Frontal cortex (tissue), 4 donors: ENCODE measurements at places on chromosomes 6 and 20. TPM values are rescaled to one million over a fixed set of nuclear protein-coding genes. Genes with fewer than 3 reads are reported as not detected.

Gene PROCR
- total RNA-seq: 4.9 TPM

Gene CARMIL1
- 32.6 TPM for total RNA-seq

Gene EPPIN
- total RNA-seq: not detected

Gene SLC17A3
- total RNA-seq: not detected

Gene CALHM4
- not detected for total RNA-seq

Gene GTSF1L
- total RNA-seq: not detected

Gene ZBTB12
- total RNA-seq: 25.7 TPM

Gene SOX18
- total RNA-seq: 0.41 TPM

Gene PLAGL2
- total RNA-seq: 1.2 TPM

DNA sequence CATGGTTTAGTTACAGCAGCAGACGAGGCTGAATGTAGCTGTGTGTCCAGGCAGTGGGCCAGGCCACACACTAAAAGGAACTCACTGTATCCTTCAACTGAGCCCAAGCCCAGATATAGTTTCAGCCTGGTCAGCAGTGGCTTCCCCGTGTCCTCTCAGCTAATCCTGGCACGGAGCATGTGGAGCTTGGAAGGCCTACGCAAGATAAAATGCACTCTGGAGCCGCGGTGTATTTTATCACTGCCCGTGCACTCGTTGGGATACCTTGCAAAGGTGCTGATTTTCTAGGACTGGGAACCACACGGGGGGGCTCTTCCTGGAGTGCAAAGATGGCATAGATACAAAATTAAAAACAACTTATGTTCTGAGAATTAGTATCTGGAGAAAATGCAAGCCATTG lies 48.4 kb upstream of the IYD start:
- no peak for DNase-seq

GRCh38 chr6:157469378-157469777 lies 88.4 kb downstream of the ZDHHC14 start:
- DNase-seq: no peak

DNA sequence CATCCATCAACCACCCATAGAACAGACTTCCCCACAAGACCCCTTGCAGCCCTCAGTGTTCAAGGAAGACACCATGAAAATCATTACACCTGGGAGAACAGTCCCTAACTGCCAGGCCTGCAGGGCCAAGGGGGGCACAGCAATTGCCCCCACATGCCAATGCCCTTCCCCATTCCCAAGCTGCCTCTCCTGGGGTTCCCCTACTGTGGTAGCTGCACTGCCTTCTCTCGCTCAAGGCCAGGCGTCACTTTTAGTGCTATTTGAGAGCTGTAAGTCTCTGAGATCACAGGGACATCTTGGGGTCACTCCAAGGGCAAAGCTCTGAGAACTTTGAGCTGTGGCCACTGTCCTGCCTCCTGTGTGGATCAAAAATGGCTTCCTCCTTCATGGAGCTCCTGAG lies 6.0 kb upstream of the ACSS1 start:
- no peak for DNase-seq

DNA sequence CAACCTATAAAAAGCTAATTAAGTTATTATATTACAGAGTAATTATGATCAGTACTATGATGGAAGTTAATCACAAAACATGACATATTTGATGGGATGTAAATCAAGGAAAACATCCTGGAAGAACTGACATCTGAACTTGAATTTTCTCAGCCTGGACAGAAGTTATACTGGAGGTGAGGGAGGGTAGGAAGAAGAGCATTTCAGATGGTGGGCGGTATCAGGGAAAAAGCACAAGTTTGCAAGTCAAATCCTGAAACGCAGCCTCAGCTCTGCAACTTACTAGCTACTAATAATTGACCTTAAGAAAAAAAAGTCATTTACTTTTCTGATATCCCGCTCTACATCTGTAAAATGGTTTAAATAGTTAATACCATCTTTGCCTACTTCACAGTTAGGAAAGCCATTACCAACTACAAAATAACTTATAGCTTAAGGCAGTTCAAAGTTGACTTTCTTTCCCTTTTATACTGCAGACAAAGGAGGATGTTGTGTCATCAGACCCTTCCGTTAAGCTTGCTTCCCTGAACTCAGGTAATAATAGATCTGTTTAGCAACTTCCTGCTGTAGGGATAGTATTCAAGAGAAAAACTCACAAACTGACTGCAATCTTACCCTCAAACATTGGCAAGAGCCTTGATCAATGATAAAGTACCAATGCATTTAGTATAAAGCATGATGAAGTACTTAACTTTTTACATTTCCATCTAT lies 21.0 kb downstream of the NOL7 start:
- no peak for DNase-seq

- no peak for DNase-seq
Observed at GRCh38 chr6:49072146-49072545, 390.9 kb downstream of the MMUT start.

- DNase-seq: no peak
Observed at GRCh38 chr6:29631209-29631810, 1.7 kb downstream of the GABBR1 start.

DNA sequence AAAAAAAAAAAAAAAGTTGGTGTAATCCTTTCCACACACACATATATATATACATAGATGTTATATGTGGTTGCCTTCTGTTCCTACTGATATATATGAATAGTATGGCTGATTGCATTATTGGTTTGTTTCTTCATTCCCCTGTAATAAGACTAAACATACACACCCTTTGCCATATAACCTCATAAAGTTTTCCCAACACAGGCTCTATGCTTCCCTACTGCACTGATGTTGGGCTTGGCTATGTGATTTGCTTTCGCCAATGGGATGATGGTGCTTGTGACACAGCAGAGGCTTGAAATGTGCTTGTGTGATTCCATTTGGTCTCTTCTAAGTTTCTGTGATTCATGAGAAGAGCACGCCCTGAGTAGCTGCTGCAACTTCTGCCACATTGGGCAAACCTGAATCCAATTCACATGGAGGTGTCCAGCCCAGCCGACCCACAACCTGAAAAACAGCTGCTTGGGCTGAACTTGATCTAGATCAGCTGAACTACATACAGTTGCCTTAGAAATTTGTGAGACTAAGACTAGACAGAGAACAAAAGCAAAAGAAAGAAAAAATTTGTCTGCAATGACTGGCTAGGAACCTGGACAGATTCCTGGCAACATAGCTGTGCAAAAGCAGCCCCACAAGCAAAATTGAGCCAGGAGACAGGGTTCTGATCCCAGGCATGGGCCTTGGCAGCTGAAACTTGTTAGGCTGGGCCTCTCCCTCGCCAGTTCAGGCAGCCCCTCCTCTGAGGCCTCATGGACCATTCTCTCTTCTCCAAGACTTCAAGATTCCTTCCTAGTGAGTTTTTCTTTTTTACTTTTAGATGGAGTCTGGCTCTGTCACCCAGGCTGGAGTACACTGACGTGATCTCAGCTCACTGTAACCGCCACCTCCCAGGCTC lies 13.4 kb upstream of the TBC1D20 start:
- DNase-seq: no peak

DNA sequence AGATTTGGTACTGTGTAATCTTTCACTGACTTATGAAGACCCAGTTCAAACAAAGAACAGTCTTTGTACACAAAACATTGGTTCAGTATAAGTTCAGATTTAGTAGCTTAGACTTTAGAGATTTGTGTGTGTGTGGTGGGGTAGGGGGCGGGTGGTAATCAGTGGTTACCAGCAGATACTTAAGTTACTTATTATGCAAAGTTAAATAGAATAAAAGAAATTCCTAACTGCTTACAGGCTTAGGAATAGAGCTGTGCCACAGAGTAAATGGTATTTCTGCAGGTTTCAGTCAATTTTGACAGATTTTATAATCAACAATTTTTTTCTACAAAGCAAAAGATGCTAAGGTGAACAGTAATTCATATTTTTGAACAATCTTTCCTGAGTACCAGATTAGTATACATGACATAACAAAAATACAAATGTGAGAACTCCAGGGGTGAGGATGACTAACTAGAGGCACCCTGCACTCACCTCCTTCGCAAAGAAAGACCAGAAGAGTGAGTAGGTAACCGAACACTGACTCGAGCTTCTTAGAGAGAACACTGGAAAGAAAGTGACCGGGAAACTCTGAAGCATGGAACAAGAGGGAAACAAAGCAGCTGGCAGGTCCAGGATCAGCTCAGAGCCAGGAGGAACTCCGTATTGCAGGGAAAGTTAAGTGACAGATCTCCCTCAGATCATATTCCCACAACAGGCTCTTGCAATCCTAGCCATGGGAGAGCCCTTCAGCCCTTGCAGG lies 560.6 kb downstream of the COL12A1 start:
- no peak for DNase-seq

- no peak for DNase-seq
Observed at GRCh38 chr6:167974640-167975344, 22.7 kb upstream of the KIF25 start.

GRCh38 chr6:149332602-149333265 lies 15.2 kb downstream of the TAB2 start:
- no peak for DNase-seq

GRCh38 chr6:127879685-127880084 lies 21.2 kb downstream of the THEMIS start:
- no peak for DNase-seq

DNA sequence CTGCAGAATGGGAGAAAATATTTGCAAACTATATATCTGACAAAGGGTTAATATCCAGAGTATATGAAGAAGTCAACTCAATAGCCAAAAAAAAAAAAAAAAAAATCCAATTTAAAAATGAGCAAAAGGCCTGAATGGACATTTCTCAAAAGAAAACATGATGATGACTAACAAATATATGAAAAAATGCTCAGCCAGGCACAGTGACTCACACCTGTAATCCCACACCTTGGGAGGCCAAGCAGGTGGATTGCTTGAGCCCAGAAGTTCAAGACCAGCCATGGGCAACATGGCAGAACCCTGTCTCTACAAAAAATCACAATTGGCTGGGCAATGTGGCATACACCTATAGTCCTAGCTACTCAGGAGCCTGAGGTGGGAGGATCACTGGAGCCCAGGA lies 2.1 kb upstream of the ECHDC1 start:
- no peak for DNase-seq

DNA sequence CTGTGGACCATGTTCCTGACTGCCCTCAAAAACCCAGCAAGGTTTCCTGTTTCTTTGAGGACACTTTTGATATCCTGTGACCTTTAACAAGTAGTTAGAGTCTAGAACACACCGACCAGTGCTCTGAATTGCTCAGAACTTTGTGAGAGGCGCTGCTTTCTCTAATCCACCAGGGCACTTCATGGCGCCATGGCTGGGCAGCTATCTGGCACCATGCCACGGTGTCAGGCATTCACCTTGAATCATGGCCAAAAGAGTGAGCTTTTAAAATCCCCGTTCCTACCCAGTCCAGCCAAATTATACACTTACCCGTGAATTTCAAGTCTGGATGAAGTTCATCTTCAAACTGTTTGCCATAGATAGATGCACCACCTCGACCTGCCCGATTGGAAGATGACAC lies 17.0 kb upstream of the CPNE5 start:
- DNase-seq: no peak

DNA sequence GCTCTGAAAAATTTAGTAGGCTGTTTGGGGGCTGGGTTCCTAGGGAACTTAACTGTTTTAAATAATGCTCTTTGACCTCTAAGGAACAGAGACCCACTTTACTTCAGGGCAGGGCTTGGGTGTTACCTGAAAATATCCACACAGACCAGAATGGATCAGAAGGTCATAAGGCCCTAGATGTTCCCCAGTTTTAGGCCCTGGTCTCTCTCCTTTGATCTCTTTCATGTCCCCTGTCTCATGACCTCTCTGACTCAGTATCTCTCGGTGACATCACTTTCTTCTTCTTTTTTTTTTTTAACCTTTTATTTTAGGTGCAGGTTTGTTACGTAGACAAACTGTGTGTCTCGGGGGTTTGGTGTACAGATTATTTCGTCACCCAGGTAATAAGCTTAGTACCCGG lies 272.1 kb upstream of the SGK1 start:
- no peak for DNase-seq

GRCh38 chr6:9507136-9507895 lies 907.6 kb downstream of the TFAP2A start:
- DNase-seq: no peak

DNA sequence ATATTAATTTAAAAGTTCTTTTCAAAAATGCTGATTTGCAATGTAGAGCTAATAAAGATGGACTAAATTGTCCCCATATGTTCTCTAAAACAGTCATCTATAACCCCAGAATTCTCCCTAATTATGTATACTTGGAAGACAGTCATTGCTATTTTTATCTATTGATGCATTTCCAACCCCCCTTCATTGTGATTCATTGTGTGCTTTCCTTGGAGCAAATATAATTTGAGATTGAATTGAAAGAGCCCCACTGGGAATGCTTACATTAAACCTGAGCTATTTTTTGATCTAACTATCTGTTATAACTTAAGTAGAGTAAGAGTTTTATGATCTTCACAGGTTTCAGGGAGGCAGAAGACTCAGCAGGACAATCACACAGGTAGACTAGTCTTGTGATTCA lies 73.7 kb upstream of the PTCHD4 start:
- DNase-seq: no peak

GRCh38 chr20:14055127-14055742 lies 59.9 kb downstream of the MACROD2 start:
- peak; percentile 8 for DNase-seq

DNA sequence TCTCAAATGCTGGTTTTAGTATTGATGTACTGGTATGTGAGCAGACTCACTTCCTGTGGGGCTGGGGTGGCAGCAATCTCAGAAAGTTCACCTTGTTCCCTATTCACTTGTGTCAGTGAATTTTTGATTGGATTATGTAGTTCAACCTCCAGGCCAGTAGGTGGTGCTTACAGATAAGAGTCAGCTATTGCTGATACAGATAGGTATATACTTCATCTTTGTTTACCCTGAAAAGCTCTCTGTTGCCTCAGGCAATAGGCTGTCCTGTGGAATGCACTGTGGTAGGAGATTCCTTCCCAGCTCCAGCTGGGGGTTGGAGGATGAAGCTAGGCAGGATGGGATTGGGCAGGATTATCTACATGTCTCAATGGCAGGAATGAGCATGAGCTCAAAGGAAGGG lies 851.2 kb upstream of the EYS start:
- DNase-seq: no peak

DNA sequence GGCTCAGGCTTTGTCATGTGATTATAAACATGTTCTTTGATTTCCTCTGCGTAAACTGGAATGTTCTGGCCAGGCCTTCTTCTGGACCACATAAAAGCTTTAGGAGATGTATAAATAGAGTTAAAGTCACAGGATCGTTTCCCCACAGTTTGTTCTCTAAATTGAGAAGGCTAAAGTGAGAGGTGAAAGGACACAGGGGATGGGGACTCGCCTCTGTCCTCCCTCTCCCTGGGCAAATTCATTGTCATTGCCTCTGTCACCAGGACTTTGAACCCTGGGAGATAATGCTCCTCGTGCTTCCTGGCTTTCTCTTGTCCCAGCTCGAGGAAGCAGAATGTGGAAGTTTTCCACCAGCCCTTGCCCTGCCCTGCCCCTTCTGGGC lies 20.3 kb upstream of the ZFAND3 start:
- DNase-seq: no peak

- no peak for DNase-seq
Observed at GRCh38 chr6:3406891-3407809, 49.7 kb downstream of the SLC22A23 start.

GRCh38 chr6:107871976-107872375 lies 47.9 kb upstream of the SCML4 start:
- no peak for DNase-seq
